ENCODE measurements at places on chromosomes 1 and 21. TPM values are rescaled to one million over a fixed set of nuclear protein-coding genes. Genes with fewer than 3 reads are reported as not detected.

The RHD gene
- total RNA-seq: not detected

- DNase-seq: peak; percentile 90
Observed at GRCh38 chr1:177007437-177008161, 156.9 kb downstream of the ASTN1 start.

The AKNAD1 gene
- total RNA-seq: 3.9 TPM

- no peak for DNase-seq
Observed at GRCh38 chr1:234861761-234862160, 251.8 kb upstream of the IRF2BP2 start.

DNA sequence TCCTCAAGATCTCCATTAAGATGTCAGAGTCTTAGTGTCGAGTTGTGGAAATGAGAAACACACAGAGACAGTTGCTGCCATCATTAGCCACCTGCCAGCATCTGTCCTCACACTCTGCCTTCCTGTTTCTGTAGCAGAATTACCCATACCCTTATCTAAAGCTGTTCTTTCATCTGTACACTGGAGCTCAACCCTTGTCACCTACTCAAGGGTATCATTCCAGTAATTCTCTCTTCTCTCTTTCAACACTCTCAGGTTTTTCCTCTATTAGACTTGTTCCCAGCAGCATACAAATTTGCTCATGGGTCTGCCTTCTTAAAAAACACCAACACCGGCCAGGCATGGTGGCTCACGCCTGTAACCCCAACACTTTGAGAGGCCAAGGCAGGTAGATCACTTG is 27.4 kb upstream of the RNF2 start:
- DNase-seq: no peak

The LCE1B gene
- not detected for total RNA-seq

DNA sequence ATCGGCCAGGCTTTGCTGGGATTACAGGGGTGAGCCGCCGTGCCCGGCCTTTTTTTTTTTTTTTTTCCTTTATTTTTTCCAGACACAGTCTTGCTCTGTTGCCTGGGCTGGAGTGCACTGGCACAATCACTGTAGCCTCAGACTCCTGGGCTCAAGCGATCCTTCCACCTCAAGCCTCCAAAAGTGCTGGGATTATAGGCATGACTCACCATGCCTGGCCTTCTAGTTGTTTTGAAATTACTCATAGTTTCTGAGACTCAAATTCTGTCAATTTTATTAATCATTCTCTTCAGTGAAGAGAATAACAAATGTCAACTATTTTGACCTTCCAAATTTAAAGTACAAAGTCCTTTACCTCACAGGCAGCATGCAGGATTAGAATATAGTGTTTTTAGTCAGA is 374.5 kb downstream of the PLA2G4A start:
- DNase-seq: no peak

The IL10 gene
- total RNA-seq: 2.7 TPM

The HES5 gene
- total RNA-seq: not detected

GRCh38 chr1:167446966-167447365 is 71.4 kb downstream of the CD247 start:
- DNase-seq: no peak

DNA sequence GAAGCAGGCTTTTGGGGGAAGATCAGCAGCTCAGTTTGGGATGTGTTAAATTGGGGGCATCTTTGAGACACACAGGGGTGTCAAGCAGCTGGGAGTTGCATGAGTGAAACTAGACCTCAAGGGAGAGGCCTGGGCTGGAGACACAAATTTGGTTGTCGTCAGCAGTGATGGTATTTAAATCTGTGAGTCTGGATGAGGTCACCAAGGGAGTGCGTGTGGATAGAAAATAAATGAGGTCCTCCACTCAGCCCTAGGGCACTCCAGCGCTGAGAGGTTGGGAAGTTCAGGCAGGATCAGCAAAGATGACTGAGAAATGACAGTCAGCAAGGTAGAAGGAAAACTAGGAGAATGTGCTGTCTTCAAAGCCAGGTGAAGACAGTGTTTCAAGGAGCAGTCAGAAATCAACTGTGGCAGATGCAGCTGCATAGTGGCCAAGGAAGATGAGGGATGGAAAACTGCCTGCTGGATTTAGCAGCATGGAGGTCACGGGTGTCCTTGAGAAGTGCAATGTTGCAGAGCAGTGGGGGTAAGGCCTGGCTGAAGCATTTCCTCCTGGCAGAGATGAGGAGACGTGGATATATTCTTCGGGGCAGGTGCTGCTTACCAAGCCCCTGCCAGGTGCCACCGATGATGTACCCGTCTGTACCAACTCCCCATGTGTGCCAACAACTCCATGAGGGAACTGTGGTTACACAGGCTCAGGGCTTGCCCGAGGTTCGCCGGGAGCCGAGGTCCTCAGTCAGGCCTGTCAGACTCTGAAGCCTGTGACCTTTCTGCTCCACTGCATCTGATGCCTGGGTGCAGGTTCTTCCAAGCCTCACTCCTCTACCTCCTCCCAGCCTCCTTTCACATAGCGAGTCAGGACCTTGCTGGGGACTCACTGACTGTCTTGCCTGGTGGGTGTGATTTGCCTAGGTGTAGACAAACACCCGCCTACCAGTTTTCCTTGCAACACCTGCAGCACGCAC is 11.3 kb downstream of the MAP7D1 start:
- no peak for DNase-seq

The KANK4 gene
- 1.2 TPM for total RNA-seq
